ENCODE measurements at places on chromosomes 1 and 21.

- no peak for DNase-seq
These were observed 369.5 kb upstream of the LYPLAL1 start for GRCh38 chr1:218804014-218804785.

DNA sequence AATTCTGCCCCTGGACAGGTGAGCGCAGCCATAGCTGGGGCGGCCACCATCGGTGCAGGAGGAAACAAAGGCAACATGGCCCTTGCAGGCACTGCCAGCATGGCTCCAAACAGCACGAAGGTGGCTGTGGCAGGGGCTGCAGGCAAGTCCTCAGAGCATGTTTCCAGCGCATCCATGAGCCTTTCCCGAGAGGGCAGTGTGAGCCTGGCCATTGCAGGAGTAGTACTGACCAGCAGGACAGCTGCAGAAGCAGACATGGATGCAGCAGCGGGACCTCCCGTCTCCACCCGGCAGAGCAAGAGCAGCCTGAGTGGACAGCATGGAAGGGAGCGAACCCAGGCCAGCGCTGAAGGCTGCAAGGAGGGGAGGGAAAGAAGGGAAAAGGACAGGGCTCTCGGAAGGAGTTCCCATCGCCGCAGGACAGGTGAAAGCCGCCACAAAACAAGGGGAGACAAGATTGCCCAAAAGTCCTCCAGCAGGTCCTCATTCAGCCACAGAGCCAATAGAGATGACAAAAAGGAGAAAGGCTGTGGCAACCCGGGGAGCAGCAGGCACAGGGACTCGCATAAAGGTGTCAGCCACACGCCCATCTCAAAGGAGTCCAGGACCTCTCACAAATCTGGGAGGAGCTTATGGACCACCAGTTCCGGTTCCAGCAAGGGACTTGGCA lies 17.4 kb downstream of the ATF3 start:
- DNase-seq, result no peak

GRCh38 chr1:235758931-235759330 lies 107.8 kb downstream of the LYST start:
- no peak for DNase-seq

DNA sequence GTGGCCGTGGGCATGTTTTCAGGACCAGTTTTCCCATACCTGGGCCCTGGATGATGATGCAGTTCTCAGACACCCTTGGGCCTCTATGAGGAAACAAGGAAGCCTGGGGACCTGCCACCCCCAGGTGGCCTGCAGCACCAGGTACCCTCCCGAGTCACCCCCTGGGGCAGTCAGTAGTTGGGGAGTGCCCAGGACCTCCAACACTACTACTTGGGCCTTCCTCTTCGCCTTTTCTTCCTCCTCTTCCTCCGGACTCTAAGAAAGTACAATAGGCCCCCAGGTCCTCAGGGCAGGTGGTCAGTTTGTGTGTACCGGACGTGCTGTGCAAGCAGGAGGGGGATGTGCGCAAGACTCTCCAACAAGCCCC lies 11.9 kb upstream of the SRARP start:
- no peak for DNase-seq

DNA sequence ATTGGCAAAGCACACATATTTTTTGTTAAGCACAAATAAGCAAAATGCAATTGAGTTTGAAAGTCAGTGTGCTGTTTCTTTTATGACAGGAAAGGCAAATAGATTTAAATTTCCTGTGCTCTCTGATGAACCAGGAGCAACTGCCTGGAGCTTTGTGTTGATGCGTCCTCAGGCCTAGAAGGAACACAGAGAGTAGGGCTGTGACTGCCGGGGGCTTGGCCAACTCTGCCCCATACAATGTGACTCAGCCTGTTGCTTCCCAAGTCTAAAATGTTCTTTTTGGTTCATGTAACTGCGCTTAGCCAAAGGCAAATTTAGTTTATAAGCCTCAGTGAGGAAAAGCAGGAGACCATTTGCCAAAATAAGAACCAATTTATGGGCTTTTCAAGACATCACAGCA lies 37.5 kb downstream of the TOR1AIP2 start:
- no peak for DNase-seq

GRCh38 chr1:223515926-223516325 lies 122.7 kb downstream of the CCDC185 start:
- DNase-seq, result no peak
